ENCODE measurements at places on chromosomes 1 and 21.

GRCh38 chr1:231070758-231071444, 30.8 kb upstream of the FAM89A start:
- no peak for DNase-seq

- no peak for DNase-seq
These were observed 8.0 kb downstream of the TMEM81 start for GRCh38 chr1:205076245-205076761.

GRCh38 chr1:20615946-20616846, 17.1 kb upstream of the PINK1 start:
- no peak for DNase-seq

DNA sequence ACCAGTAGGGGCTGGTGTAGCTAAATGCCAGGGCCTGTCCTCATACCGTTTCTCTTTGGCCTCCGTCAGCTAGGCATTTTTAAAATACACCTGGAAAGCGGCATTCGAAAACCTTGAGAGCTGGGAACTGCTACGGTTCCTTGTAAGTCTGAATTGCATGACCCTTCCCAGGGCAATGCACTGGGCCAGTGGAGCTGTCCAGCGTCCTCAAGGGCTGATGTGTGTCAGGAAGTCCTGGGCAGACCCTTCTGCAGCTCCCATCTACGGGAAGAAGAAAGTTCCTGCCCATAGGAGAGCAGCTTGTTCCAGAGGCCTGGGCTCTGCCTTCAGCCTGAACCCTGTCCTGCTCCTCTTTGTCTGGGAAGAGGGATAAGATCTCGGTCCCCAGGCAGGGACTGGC, 34.1 kb downstream of the UBASH3A start:
- no peak for DNase-seq

GRCh38 chr1:24420547-24420946, 4.9 kb downstream of the NIPAL3 start:
- DNase-seq, result no peak

DNA sequence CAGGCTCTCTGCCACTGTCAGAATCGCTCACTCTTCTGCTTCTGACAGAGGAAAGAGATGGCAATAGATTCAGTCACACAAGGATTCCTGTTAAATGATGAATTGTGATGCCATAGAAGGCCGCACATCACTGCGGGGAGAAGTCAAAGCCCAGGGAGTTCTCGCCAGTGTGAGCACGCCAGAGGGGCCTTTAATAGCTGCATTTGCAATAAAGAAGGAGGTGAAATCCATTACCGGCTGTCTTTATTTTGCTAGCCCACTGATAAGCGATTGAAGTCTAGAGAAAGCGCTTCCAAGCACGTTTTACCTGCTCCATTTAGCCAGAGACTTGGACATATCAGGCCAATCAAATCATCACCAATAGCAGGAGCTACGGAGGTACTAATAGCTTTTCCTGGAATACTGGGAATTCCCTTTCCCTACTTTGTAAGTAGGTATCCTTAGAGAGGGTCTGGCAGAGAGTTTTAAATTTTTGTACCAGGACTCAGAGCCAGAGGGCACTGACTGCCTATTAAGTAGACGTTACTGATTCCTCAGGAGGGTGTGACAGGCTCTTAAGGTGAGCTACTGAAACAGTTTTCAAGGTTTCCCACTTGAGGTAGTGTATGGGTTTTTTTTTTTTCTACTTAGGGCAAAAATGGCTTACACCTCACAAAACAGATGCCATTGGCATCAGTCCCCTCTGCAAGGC, 10.2 kb upstream of the TARBP1 start:
- no peak for DNase-seq

DNA sequence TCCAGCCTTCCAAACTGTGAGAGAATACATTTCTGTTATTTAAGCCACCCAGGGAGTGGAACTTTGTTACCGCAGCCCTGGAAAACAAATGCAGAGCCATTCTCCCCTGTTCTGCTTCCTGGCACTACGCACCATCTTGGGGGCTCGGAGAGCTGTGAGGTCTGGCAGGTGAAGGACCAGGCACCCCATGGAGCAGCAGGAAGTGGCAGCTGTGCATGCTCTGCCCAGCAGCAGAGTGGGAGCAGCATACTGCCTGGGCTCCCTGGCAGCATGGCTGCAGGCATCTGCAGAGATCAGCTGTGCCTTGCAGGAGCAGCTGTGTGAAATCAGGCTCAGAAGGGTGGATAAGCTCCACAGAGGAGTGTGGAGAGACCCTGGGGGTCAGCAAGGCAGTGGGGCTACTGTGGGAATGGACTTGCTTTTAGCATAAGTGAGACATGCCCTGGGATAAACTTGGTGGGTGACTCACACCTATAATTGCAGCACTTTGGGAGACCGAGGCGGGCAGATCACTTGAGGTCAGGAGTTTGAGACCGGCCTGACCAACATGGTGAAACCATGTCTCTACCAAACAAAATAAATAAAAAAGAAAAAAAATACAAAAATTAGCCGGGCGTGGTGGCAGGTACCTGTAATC, 17.7 kb upstream of the ZSCAN20 start:
- DNase-seq, result no peak

DNA sequence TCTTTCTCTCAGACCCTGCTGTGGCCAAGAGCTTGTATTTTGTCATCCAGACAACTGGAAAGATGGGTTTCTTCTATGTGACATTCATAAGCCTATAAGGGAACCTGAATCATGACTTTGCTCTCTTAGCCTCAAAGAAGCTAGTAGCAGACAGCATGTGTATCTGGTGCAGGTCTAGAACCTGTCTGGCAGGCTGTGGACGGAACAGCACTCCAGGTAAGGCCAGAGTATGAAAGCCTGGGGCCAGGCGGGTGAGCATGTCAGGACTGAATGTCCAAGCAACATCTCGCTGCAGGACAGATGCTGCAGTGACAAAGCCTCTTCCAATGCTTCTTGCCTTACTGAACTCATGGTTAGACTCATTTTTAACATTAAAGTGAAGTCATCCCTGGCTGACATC, 32.8 kb downstream of the AKNAD1 start:
- DNase-seq, result no peak

- DNase-seq, result no peak
These were observed 7.5 kb upstream of the RAB29 start for GRCh38 chr1:205782627-205783432.

- no peak for DNase-seq
These were observed 10.2 kb downstream of the SRSF4 start for GRCh38 chr1:29171521-29171920.

DNA sequence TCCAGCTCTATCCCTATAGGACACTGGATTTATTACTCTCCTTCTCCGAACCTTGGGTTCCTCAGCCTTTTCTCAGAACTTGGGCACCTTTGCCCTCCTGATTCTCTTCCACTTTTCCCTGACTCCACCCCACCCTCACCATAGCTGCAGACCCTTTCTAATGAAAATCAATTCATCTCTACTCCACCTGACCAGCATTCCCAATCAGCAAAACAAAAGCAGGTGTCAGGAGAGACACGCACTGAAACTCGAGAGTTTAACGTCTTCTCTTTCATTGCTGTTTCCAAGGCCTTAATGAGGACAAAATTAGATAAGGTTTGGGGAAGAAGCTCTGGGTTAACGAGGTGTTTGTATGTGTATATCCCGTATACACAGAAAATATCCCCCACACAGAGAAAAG, 208.8 kb downstream of the PLPP3 start:
- no peak for DNase-seq

DNA sequence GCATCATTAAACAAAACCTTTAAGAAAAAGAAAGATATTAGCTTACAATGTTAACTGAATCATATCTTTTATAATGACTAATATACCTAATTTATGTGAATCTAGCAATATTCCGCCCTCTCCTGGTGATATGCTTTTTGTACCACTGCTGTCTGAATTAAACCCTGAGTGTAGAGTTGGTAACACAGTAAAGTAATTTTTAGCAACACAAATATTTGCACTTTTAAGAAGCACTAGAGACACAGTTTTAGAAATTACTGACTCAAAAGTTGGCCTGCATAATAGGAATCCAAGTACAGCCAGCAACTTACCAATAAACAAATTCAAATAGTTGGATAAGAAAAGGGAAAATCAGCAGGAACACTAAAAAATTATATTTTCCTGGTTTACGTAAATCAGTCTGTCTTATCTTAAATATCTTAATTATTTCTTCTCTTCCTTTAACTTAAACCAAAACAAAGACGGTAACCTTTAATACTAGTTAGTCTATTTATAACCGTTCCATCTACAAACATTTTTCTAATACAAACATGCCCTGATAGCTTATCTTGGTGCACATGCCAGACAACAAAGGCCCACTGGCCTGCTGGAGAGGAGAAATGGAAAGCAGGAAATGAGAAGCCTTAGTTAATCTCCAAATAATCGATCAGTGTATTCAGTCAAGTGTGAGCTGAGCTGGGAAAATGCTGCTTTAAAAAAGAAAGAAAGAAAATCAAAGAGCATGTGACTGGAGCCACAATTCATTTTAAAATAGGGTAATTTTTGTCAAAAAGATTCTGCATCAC, 246.0 kb downstream of the RERE start:
- no peak for DNase-seq

GRCh38 chr1:89802051-89802450, 18.8 kb upstream of the LRRC8D start:
- peak; percentile 2 for DNase-seq

DNA sequence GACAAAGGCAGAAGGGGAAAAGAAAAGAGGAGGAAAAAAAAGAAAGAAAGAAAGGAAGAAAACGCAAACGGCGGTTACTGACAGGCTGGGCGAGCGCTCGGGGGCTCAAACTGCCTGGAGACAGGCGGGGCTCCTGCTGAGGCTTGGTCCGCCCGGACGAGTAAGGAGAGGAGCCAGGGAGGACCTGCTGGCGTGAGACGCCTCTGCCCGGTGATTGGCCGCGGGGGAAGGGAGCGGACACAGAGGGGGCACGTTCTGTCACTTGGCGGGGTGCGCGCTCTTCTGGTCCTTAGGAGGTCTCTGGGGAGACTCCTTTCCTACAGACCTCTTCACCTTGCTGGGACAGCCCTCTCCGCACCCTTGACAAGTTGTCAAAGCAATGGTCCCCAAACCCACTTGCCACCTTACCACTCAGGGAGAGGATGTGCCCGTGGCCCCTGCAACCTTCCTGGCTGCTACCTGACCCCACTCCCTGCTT, 791 bp upstream of the PIK3R3 start:
- DNase-seq, result peak; percentile 97

DNA sequence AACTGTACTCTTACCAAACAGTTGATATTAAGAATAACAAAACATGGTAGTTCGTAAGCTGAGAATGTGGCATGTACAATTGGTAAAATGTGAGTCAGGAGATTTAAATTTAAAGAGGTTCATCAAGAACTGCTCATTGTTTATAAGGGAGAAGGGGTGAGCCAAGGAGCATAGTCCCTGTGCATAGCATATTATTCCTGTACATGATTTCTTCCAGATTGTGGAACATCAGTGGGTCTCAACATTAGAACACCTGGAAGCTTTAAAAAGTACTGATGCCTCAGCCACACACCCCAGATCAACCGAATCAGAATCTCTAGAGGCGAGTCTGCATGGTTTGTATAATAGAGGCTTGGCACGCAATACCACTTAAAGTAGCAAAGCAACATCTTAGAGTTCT, 56.1 kb downstream of the KCTD3 start:
- DNase-seq, result no peak

DNA sequence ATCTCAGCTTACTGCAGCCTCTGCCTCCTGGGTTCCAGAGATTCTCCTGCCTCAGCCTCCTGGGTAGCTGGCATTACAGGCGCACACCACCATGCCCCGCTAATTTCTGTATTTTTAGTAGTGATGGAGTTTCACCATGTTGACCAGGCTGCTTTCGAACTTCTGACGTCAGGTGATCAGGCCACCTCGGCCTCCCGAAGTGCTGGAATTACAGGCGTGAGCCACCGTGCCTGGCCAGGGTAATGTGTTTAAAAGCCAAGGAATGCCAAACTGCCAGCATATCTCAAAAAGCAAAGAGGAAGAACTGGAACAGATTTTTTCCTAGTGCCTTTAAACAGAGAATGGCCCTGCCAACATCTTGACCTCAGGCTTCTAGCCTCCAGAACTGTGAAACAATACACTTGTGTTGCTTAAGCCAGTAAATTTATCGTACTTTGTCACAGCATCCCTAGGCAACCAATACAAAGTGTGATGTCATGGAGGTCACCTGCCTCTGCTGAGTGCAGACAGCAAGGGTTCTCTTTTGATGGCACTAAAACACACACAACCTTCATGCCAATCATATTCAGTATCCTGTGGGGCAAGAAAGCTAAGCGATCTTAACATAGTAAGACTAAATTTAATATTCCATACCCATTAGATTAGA, 858.3 kb upstream of the TMPRSS15 start:
- no peak for DNase-seq

- no peak for DNase-seq
These were observed 172.8 kb downstream of the PTGER3 start for GRCh38 chr1:70874818-70875217.

GRCh38 chr1:242731446-242731845, 206.9 kb upstream of the PLD5 start:
- no peak for DNase-seq
